ENCODE measurements at places on chromosomes 1 and 21. TPM values are rescaled to one million over a fixed set of nuclear protein-coding genes. Genes with fewer than 3 reads are reported as not detected.

- no peak for DNase-seq
These were observed 16.3 kb downstream of the CCDC17 start for GRCh38 chr1:45607404-45608074.

- DNase-seq: no peak
These were observed 69.3 kb downstream of the FOXD2 start for GRCh38 chr1:47507144-47507543.

- no peak for DNase-seq
These were observed 36.9 kb downstream of the GDAP2 start for GRCh38 chr1:117892512-117892911.

DNA sequence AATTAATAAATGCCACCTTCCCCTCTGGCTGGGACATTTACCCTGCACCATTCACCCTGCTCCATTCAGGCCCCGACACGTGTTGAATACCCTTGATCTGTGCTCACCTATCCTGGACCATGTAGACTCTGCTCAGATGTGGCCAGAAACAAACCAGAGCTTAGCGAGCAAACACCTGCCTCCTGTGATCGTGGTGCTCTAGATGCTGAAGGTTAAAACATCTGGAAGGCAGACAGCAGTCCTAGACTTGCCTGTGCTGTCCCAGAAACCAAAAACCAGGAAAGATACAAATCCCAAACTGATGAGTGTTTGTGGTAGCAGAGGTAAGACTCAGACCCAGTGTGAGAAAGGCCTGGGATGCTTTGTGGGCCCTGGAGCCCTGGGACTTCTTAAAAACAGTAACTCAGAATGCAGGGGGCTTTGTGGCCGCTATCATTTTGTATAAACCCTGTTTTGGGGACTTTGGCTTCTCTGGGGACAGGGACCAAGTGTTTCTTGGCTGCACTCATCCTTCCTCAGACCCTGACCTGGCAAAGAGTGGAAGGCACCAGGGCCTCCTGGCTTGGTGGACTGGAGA lies 99.6 kb downstream of the DMRTB1 start:
- no peak for DNase-seq

- DNase-seq: no peak
These were observed 304.6 kb upstream of the DEPDC1 start for GRCh38 chr1:68801440-68801839.

DNA sequence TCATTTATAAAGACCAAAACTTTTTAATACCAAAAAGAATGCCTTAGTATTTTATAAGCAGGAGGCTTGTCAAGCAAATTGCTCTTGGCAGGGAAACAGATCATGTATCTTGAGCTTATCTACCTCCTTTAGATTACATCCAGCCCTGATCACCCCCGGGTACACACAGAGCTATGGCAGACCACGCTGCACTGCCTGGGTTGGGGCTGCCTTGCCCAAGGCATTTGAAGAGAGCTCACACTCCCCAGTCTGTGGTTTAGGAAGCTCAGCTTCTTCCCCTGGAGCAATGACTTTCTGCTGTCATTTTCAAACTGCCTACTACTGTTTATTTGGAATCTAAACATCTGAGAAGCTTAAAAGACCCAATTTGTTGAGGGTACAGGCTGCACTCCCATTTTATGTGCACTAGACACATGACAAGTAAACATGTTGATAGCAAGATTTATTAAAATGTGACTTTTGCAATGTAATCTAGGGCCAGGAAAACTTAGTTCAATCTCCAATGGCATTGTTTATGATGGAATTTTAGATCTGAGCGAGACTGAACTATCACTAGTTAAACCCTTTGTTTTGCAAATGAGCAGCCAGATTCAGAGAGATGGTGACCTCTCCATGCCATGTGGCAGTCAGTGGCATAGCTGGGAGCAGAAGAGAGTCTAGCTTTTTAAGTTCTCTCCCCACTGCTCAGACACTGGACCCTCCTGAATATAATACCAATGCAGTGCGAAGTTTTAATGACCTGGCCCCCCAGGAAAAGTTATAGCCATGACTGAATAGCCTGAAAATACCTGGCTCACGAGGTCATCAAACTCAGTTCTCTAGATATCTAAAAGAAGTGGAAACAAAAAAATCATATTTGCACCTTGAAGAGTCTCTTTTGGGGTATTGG lies 214.9 kb downstream of the HLX start:
- DNase-seq: no peak

- no peak for DNase-seq
These were observed 413.7 kb downstream of the PTPRU start for GRCh38 chr1:29650041-29650400.

The TMEM82 gene
- not detected for total RNA-seq

The CYP2J2 gene
- total RNA-seq: 1.1 TPM

The SLAMF6 gene
- 0.72 TPM for total RNA-seq

The MCOLN2 gene
- 1.1 TPM for total RNA-seq

The CAMK2N1 gene
- 16.6 TPM for total RNA-seq

The OR2T11 gene
- not detected for total RNA-seq

Measured in ovary (tissue), 10 donors.